ENCODE measurements at places on chromosomes 2 and 18.

DNA sequence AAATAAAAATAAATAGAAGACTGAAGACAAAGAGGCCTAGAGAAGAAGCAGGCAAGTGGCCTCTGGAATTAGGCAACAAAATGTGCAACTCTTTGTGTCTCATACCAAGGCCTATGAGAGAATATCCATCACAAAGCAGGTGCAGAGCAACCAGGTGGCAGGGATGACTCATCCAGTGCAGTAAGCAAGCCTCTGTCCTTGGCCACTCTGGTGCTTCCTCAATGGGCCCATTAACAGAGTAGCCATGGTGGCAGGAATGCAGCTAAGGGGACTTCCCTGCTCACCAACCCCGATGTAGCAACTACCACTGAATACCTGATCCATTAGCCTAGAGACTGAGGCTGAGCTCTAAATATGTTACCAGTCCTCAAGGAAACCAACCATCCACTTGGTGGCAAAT is 11.0 kb upstream of the EPG5 start:
- ATAC-seq, result no peak

- ATAC-seq, result peak; percentile 55
These were observed 2.8 kb downstream of the CNDP2 start for GRCh38 chr18:74498712-74499627.

DNA sequence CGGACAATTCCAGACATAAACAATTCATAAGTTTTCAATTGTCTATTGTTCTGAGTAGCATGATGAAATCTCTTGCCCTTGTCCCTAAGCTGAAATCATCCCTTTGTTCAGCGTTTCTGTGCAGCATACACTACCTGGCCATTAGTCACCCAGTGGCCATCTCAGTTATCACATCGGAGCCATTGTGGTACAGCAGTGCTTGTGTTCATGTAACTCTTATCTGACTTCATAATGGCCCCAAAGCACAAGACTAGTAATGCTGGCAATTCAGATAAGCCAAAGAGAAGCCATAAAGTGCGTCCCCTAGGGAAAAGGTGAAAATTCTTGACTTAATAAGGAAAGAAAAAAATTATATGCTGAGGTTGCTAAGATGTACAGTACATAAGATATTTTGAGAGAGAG is 127.2 kb downstream of the FHOD3 start:
- ATAC-seq, result no peak

DNA sequence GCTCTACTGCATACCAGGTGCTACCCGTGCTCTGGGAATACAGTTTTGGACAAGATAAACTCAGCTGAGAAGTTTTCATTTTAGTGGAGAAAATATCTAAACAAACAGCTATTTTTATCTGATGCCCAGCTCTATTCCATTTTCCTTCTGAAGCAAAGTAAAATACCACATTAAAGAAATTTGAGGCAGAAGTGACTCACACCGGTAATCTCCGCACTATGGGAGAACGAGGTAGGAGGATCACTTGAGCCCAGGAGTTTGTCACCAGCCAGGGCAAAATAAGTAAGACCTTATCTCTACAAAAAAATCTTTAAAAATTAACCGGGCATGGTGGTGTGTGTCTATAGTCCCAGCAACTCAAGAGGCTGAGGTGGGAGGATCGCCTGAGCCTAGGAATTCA is 416.2 kb upstream of the LYPD1 start:
- ATAC-seq, result no peak

- ATAC-seq, result no peak
These were observed 46.3 kb downstream of the MYO7B start for GRCh38 chr2:127581516-127582490.

- ATAC-seq, result no peak
These were observed 680 bp downstream of the CTDSP1 start for GRCh38 chr2:218400167-218400929.

DNA sequence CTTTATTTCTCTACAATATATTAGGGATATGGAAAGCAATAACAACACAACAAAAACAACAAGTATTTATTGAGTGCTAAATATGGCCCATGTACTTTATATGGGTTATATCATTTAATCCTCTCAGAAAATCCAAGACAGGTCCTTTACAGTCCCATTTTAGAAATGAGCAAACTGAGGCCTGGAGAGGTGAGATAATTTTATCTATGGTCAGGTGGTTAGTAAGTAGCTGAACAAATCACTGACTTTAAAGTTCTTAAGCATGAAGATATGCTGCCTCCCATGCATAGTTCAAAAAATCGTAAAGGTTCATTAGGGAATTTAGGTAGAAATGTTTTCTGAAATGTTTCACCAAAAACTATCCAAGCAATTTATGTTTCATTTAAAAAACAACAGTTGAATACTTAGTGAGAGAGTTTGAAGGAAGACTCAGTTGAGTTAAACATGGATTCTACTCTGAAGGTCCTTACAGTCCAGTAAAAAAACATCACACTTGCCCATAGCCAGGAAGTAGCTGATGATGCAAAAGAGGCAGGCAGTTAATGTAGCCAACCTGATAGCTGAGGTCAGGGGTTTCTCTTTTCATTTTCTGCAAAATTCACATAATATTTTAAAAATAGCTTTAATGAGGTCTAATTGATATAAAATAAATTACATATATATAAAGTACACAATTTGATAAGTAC is 7.6 kb upstream of the NFE2L2 start:
- ATAC-seq, result no peak

DNA sequence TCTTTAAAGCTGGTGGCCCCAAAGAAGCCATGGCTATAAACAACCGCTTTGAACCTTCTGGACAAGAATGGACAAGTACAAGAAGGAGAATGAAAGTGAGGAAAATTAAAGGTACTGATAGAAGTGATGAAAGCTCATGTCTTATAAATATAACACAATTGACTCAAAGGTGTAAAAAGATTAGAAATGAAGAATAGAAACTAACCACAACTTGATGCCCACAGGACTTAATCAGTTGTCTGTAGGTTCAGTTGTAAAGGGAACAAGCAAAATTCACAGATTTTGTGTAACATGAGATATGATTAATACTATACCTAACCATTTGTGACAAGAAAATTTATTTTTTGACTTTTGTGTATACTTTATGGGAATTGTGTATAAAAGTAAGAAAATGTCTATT is 135.7 kb downstream of the NUP35 start:
- no peak for ATAC-seq

DNA sequence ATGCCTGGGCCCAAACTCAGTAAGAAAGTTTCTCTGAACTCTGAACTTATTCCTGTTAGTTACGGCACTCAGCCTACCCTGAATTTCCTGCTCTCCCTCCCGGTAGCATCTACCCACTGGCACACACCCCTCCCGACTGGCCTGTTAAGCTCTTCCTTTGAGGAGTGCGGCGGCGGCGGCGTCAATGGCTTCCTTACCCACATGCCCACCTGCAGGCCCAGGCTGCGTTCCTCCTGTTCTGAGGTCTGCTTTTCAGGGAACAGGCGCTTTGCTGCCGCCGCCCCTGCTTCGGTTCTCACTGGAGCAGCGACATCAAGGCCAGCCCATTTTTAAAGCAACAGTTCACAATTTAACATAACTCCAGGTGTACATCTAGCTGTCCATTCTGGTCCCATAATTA is 432.4 kb downstream of the DCDC2C start:
- no peak for ATAC-seq

DNA sequence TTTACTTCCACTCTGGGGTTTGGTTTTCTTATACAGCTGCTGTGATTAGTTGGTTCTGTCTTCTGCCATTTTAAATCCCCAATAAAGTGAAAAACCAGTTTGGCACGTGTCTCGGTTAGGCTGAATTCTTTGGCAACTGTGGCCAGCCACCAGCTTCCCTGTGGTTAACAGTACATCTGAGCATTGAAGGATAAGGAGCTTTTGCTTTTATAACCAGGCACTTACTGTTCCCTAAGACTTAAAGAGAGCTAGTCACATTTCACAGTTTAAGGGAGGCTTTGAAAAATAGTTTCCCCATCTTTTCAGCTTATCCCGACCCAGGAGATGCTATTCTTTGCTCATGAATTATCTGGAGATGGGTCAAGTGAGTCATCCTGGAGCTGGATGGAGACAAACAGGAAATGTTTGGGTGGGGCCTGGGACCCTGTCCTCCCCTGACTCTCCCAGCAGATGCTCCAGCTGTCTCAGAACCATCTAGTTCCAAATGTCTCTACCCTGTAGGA is 57.3 kb upstream of the EML6 start:
- ATAC-seq, result no peak

DNA sequence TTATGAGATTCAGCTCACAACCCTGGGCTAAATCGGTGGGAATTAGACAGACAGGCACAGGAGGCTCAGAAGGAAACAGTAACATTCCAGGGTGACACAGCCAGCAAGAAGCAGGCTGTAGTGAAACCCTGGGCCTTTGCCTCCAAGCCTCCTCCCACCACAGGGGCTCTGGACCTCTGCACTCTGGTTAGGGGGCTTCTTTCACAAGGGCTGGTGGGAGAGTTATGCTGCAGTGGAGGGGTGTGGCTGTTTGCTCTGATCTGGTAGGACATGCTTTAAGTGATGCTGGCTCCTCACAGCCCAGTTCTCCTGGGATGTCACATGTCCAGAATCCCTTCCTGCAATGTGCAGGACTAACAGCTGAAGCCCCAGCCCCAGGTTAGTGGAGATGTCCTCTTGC is 109.9 kb downstream of the TGFA start:
- no peak for ATAC-seq

GRCh38 chr2:237222601-237223041 is 136.9 kb downstream of the COPS8 start:
- no peak for ATAC-seq

- no peak for ATAC-seq
These were observed 405.0 kb downstream of the XIRP2 start for GRCh38 chr2:167293172-167293781.

DNA sequence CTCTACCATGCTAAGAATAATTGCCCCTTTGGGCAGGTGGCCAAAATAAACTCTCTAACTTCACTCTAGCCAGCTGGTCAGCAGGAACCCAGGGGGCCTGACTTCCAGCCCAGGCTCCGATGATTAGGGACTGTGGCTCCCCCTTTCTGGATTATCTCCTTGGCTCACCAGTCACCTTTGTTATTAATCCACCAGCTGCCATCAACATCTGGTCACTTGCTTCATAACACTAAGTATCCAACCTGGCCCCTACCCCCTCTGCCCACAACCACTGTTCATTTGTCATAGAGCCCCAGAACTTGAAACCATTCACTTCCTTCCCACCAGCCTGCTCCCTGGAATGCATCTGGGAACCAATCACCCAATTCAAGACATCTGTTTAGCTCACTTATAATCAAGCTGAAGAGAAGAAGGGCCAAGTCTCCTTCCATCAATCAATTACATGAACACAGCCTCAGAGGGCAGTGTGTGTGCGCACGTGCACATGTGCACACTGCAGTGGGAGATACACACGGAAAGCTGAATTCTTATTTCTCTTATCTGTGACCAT is 215.1 kb downstream of the ALK start:
- ATAC-seq, result no peak

- ATAC-seq, result no peak
These were observed 12.6 kb upstream of the REL start for GRCh38 chr2:60868589-60869273.

DNA sequence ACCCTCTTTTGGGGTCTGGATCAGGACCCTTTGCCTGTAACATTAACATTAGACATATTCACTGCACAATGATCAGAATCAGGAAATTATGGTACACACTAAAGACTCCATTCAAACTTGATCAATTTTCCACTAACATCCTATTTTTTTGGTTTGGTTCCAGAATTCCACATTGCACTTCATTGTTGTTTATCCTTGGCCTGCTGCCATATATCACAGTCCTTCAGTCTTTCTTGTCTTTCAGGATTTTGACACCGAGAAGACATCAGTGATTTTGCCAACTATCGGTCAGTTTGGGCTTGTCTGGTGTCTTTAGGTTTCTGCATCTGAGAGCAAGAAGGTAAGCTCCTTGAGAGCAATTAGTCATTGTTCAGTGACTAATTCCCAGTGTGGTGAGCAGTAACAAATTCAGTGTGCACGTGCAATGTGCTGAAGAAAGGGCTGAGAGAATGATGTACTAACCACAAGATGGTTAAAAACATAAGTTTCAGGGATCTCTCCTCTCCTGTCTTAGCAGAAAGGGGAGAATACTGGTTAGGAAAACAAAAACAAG is 23.5 kb downstream of the MARCHF4 start:
- ATAC-seq, result peak; percentile 86

GRCh38 chr2:193816008-193816407 is 1621.3 kb upstream of the TMEFF2 start:
- ATAC-seq, result no peak

DNA sequence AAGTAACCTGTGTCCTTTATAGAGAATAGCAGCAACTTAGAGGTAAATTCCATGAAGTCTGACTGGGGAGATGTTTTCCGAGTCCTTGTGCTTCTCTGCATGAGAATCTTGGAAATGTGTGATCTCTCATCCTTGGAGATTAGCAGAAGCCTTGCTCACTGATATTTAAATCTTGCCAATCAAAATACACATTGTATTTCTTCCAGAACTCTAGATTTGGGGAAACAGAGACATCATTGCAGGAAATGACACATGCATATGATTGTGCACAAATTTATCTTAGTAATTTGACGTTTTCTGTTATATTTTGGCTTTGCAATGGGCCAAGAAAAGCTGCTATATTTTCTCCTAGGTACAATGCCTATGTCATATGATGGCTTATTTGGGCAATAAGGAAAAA is 182.6 kb downstream of the ZNF804A start:
- ATAC-seq, result no peak

- no peak for ATAC-seq
These were observed 78.2 kb downstream of the THNSL2 start for GRCh38 chr2:88248280-88248828.

DNA sequence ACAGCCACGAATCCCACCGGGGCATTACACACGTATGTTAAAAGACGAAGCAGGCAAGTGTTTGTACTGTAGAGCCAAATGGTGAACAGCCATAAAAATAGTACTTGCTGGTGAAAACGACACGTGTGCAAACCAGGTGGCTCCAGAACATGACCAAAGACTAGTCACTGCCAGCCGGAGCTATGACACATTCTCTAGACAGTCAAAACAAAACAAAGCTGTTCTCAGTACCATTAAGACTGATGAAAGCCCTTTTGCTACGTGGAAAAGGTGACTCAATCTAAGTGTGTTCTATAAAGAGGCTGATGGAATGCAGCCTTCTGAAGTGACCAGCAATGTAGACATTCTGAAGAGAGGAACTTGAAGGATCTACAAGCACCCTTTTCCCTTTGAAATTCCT is 367.7 kb upstream of the NETO1 start:
- ATAC-seq, result no peak

GRCh38 chr18:58221060-58221725 is 177.2 kb downstream of the NEDD4L start:
- no peak for ATAC-seq
